ENCODE measurements at places on chromosomes 1 and 21. TPM values are rescaled to one million over a fixed set of nuclear protein-coding genes. Genes with fewer than 3 reads are reported as not detected.

Gene DISP1
- 2.1 TPM for total RNA-seq

Gene OXCT2
- 2.7 TPM for total RNA-seq

Gene S100B
- total RNA-seq = 2.7 TPM

Gene CFHR4
- total RNA-seq = not detected

Gene TTLL10
- total RNA-seq = not detected

Gene DNM3
- 0.58 TPM for total RNA-seq

Gene ARPC5
- total RNA-seq = 134 TPM

Gene LGR6
- 0.34 TPM for total RNA-seq

Gene ADCY10
- total RNA-seq = 0.05 TPM

Gene CFAP141
- total RNA-seq = not detected

Gene RPL22
- total RNA-seq = 372 TPM

Gene POTED
- total RNA-seq = not detected

Gene RIPPLY3
- not detected for total RNA-seq

Gene PROK1
- total RNA-seq = not detected

Data from activated CD8-positive, alpha-beta T cell treated with anti-CD3 and anti-CD28 coated beads for 36 hours (primary cell).